ENCODE measurements at places on chromosomes 12 and 14.

- DNase-seq: no peak
These were observed 15.4 kb downstream of the CCDC92 start for GRCh38 chr12:123957196-123957595.

DNA sequence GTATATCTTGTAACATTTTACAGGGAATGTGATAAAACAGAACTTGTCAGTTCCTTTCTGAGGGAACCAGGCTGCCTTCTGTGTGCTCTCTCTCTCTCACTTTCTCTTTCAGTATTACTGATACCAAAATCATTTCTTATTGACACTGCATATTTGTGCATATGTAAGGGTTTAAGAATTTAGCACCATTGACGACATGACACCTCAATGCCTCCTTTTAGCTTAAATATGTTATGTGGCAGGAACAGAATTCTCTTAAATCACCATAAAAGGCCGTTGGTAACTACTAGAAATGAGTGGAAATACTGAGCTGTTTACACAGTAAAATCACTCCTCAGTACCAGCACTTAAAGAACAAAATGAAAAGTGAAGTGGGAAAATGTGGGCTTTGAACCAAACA, 457.7 kb upstream of the SYT1 start:
- no peak for DNase-seq

- DNase-seq: no peak
These were observed 82.4 kb downstream of the ZFC3H1 start for GRCh38 chr12:71581206-71581605.

GRCh38 chr12:12837813-12838153, 24.6 kb downstream of the DDX47 start:
- DNase-seq: no peak

DNA sequence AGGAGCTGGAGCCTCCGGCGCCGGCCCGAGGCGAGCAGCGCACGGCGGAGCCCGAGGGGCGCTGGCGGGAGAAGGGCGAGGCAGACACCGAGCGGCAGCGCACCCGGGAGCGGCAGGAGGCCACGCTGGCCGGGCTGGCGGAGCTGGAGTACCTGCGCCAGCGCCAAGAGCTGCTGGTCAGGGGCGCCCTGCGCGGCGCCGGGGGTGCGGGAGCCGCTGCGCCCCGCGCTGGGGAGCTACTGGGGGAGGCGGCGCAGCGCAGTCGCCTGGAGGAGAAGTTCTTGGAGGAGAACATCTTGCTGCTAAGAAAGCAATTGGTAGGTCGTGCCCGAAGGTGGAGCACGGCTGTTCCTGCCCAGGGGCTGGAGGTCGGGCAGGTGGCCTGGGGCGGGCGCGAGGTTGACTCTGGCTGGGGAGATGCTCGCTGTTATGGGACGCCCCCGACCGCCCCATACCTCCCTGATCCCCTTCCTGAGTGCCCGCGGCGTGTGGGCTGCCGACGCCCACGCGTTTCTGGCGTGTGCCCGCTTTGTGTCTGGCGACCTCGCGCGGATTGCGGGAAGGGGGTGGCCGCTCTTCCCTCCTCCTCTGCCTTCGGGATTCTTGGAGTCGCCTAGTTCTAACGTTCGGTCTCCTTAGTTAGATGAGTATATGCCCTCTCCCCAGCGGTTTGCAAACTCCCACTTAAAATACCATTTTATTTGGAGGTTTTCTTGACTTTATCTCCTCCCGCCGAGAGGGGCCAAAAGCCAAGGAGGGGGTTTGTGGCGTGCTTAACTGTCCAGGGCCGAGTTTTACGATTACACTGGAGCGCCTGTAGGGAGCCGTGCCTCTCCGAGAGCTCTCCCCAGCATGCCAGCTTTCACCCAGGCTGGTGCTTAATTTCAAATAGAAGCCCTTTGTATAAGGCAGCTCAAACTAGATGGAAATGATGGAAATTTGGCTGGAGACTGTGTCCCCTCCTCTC, 752 bp downstream of the DACT1 start:
- DNase-seq: peak; percentile 13

DNA sequence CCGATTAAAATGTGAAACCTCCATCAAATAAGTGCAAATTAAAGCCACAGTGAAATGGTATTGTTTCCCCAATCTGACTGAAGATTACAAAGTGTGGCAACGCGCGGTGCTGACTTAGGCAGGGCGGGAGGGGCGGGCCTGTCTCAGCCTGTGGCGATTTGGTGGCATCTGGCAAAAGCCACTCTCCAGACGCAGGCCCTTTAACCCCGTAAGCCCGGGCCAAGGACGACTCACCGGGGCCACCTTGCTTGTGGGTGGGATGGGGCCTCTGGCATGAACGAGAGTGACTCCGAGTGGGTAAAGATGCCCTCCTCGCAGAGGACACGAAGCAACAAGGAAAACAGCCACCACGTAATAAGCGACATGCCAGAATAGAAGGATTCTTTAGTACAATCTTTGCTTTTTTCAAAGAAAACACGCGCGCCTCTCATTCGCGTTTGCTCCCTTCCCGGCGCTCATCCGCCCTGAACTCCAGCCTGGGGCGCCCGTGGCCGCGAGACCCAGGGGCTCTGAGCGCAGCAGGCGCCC, 815 bp downstream of the DEGS2 start:
- DNase-seq: no peak

DNA sequence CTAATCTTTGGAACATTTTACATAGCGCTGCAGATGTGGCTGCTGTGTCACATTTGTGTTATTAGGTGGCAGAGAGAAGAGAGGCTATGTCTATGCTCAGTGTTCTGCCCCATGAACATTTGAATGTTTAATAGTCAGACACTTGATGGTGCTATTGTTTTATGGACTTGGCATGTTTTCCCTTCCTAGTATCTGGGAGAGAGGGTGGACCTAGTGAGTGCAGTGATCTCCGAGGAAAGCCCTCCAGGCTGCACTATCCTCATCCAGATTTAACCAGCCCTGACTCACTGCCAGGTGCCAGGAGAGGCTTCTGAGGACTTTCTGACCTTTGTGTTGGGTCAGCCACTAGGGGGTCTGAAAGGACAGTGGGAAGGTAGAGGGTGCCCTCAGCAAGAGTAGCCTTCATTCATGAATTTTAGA, 24.3 kb downstream of the ZFC3H1 start:
- DNase-seq: no peak

DNA sequence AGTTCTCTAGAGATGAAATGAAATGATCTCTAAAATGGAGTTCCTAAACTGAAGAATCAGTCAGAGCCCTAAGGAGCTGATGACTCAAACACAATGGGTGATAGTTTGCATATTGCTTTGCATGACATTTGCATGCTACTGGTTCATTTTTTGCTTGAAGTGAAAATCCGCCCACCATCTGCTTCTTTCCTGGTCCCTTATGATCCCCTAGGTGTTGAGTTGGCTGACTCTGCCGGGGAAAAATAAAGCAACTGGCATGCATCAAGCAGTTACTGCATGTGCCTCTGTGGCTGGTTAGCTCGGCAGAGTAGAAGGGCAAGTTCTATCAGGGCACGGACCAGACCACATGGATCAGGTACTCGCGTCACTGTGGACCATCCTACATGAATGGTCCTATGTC, 151.1 kb downstream of the PPM1H start:
- no peak for DNase-seq

GRCh38 chr12:112674539-112674938, 117.0 kb upstream of the RPH3A start:
- DNase-seq: no peak

GRCh38 chr14:100287202-100287997, 18.8 kb downstream of the SLC25A29 start:
- DNase-seq: no peak

GRCh38 chr12:47361389-47362021, 281.7 kb upstream of the AMIGO2 start:
- no peak for DNase-seq

GRCh38 chr12:62915204-62915529, 19.8 kb downstream of the PPM1H start:
- DNase-seq: no peak

DNA sequence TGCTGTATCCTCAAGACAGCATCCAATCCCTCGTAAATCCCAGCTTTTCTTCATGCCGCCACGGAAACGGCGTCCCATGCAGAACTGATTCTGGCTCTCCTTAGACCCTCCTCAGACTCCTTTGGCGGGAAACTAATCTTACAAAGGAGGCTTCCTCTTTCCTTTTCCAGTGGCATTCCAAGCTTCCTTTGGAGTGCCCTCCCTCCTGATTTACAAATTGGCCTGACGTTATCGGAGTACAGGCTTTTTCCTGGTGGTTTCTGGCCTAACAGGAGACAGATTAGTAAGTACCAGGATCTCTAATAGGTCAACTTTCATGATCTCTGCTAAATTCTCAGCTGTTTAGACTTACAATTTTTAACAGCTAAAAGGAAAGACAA, 1.3 kb upstream of the ZDHHC17 start:
- DNase-seq: no peak

DNA sequence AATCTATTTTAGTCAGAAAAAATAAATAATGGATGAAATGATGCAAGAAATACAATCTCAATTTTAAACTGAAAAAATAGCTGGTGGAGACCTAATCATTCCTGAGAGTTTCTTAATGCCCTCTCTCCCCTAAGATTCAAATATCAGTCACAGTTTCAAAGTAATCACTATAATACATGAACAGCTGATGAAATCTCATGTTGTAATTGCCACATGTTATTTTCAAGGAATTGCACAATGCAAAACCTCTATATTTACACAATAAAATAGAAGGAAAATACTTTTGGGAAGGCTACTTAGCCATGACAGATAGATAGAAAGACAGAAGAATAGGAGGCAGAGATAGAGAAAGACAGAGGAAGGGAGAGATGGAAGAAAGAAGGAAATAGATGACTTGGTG, 18.2 kb downstream of the IFNG-AS1 start:
- no peak for DNase-seq

GRCh38 chr14:68476212-68477109, 316.4 kb downstream of the ZFP36L1 start:
- no peak for DNase-seq

GRCh38 chr12:31297572-31298514, 28.1 kb downstream of the SINHCAF start:
- no peak for DNase-seq

GRCh38 chr14:57254884-57255283, 13.8 kb downstream of the EXOC5 start:
- DNase-seq: no peak

- DNase-seq: no peak
These were observed 390 bp downstream of the BRAP start for GRCh38 chr12:111685322-111685810.

GRCh38 chr12:22574921-22575320, 30.6 kb upstream of the C2CD5 start:
- no peak for DNase-seq

DNA sequence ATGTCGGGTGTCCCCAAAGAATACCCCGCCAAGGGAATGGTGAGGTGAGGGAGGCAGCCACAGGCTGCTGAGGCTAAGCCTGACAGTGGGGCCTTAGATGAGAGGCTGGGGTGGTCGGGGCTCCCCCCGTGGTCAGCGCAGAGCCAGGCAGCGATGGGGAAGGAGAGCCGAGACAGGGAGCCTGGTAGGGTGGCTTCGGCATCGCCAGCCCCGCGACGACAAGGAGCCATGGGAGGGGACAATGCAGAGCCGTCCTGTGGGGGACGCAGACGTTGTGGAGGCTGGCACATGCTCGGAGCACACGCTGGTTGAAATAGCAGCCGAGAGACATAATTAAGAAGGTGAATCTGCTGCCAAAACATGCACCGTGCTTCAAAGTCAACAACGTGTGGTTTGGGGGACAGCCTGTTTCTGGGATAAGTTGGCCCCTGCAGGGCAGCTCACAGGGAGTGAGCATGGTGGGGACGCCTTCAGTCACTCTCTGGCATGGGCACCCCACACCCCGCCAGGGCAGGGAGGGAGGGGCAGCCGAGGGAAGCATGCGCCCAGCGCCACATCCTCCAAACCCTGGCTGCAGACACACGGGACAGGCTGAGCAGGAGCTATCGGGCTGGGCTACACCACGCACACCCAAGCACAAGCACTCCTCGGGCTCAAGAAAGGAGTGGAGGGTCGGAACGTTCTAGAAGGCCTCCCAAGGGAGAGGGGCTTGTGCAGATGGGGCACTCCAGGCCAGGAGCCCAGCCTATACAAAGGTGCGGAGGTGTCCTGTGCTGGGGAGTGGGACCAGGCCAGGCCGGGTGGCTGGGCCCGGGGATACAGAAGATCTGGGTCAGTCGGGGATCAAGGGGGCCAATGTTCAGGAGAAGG, 66.6 kb upstream of the C14orf180 start:
- no peak for DNase-seq

GRCh38 chr12:109951751-109952150, 44.4 kb downstream of the GIT2 start:
- no peak for DNase-seq

DNA sequence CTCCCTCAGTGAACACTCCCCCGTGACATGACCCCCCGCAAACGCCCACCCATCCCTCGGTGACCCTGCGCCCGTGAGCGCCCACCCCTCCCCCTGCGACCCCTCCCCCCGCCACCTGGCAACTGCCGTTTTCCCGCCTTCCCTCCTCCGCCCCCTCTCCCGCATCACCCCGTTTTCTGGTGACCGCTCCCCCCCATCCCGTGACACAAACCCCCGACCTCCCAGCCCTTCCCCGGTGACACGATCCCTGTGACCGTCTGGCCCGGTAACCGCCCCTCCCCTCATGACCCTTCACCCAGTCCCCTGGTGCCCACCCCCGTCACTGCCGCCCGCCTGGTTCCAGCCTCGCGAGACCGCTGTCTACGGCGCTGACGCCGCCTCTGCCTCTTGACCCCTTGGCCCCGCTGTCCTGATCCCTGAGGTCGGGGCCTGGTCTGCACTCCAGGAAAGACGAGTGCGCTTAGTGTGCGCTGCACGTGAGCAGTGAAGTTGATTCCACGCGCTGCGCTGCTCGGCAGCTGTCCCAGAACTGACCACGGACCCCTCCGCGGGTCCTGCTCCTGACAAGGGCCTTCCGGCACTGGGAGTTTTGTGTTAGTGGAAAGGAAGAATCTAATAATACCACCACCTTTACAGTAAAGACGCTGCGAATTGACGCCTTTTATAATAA, 59.4 kb downstream of the DDX51 start:
- DNase-seq: peak; percentile 16

DNA sequence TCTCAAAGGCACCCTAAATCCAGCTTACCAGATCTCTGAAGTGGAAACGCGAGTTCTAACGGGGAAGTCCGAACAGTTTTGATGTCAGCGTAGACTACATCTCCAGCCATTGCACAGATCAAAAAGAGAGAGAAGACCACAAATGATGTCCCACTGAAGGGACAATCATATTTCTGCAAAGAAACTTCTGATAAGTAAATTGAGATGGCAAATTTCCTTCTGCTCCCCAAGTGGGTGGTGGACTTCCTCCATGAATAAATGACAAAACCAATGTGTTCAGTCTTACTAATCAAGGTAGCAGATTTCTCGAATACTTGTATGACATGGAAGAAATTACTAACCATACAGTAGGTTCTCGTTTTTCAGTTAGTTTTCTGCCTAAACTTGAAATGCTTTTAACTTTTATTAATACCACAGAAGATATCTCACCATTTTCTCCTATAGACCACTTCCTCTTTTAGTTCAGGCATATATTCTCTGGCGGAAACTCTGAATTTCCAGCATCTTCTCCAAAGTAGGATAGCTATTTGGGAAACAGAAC, at the start of gene CLECL1:
CLECL1 (minus strand) TSS at position 177 of the 541 bp plus-strand sequence.
- DNase-seq: no peak

GRCh38 chr14:69266572-69267345, 6.8 kb downstream of the GALNT16 start:
- DNase-seq: no peak

- DNase-seq: no peak
These were observed 3.1 kb downstream of the MTHFD1 start for GRCh38 chr14:64391113-64391725.

- no peak for DNase-seq
These were observed 16.7 kb downstream of the AKT1 start for GRCh38 chr14:104778694-104779331.

- no peak for DNase-seq
These were observed 12.1 kb downstream of the ZBTB39 start for GRCh38 chr12:56994231-56994746.
